Activated CD4-positive, alpha-beta T cell treated with anti-CD3 and anti-CD28 coated beads, Interleukin-2, Interleukin-4, amounts not matched to agents 100 ng/mL and 50 ng/mL, durations not matched to agents 16 hours and 8 hours (primary cell): ENCODE measurements at places on chromosomes 5 and 9.

DNA sequence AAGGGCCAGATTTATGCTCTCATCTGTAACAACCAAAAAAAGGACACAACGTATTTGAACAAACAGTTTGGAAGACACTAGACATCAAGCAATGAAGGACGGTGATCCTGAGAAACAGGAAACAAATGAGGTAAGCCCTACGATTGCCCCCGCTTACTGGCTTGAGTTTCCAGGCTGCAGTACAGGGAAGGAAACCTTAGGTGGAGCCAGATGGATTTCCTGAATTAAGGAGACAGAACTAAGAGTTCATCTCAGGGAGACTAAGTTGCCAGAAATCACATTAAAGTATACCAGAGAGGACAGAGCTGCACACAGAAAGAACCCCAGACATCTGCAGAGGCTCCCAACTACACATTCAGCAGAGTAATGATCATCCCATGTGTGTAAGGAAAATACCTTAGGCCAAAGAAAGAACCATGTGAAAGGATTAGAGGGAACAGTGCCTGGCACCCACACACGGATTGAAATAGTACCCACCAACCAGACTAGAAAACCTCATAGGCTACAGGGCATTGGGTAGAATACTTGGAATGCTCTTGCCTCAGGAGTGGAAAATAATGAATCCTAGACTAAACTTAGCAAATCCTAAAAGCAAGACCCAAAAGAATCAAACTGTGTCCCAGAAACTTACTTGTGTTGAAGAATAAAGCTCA is 99.3 kb upstream of the NIPBL start:
- DNase-seq, result no peak

DNA sequence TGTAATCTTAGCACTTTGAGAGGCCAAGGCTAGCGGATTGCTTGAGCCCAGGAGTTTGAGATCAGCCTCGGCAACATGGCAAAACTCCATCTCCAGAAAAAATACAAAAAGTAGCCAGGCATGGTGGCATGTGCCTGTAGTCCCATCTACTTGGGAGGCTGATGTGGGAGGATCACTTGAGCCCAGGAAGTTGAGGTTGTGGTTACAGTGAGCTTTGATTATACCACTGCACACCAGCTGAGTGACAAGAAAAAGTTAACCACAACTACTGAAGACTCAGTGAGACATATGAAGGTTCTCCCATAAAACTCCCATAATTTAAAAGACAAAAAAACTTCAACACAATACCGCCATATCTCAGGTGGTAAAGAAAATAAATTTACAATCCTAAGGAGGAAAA is 98.0 kb downstream of the NR6A1 start:
- DNase-seq, result peak; percentile 9

DNA sequence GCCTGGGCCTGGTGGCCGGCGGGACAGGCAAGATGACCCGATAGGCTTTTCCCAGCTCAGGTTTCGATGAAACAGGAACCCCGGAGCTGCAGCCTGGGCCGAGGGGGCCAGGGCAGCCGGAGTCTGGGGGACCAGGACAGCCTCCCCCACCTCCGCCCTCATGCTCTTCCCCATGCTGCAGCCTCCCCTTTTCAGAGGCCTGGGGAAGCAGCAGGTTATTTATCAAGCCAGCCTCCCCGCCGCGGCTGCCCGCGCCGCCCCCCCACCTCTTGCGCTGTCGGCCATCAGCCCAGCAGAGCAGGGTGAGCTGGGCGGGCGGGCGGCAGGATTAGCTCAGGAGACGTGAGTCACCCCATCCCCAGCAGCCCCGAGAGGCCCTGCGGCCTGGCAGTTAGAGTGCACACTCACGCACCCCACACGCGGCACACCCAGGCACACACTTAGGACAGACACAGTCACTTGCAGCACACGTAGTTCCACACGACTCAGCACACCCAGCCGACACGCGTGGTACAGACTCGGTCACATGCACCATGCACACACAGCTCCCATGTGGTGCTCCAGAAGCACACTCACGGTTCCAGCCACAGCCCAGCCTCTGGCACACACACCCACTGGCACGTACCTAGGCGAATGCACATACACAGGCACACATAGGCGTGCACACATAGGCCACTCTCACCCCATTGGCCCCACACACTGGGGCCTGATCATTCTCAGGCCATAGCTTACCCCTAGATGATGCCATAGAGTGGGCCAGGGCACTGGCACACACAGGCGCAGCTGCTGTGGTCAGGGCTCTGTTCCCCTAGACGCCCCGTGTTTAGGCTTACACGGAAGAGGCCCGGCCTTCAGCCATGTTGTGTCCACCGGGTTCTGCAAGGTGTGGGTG is 13.0 kb downstream of the CXXC5 start:
- DNase-seq, result no peak

DNA sequence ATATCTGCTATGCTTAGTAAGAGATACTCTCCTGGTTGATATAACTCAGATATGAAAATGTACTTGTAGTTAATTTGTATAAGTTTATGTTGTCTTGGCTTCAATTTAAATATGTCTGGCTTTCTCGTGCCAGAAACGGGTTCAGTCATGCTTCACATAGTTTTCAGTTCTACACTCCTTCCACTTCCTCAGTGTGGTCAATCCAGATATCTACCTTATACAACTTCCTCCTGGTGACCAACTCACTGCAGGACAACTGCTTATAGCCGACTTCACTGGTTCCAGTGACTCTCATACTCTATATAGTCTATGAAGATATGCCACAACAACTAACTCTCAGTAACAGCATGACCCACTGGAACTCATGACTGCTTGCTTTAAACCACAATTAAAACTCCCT is 690.4 kb downstream of the SLCO4C1 start:
- DNase-seq, result no peak

DNA sequence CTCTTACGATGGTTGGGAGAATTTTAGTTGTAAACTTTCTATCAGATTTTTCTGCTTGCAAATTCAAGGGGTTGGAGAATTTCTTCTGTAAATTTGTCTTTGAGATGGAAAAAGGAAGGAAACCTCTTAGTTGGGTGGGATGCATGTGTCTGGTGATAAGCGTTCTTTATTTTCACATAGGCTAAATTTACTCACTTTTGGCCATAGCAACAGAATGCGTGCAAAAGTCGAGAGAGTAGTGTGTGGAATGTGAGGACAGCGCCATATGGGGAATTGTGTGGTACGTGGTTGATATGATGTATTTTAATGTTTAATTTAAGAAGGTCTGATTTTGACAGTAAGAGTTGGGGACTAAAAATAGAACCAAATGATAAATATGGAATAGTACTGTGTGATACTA is 282.2 kb downstream of the TAF11L14 start:
- DNase-seq, result no peak
